ENCODE measurements at places on chromosomes 6 and 20. TPM values are rescaled to one million over a fixed set of nuclear protein-coding genes. Genes with fewer than 3 reads are reported as not detected.

DNA sequence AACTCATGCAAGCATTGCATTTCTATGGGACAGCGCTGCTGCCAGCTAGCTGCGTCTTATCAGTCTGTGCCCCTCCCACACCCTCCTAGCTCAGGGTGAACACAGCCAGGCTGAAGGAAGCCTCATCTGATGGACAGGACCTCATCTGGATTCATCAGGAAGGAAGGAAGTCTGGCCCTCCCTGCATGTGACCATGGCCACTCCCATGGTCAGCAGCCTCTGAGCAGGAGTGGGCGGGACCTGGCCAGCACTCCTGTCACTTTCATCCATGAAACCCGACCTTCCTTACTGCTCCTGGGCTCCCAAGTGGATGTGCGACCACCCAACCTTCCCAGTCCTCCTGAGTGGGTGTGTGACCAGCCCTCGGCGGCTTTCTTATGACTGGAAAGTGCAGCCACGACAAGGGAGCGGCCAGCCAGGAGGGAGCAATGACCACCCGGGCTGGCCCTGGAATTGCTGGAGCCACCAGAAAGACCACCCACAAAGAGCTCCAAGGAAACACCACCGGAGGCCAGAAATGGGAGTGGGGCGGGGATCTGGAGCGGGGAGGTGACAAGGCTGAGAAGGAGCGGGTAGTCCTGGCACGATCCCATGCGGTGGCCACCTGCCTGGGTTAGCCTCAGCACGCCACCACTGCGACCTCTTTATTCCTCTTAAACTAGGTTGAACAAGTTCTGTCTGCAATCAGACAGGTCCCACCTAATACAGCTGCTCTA lies 241.2 kb downstream of the TTLL2 start:
- no peaks in the 10 kb centered on the region for H3K27me3 ChIP-seq
- H3K27ac ChIP-seq = no peak overlapping the region
- no peaks in the 10 kb centered on the region for H3K4me1 ChIP-seq

MAD2L1BP gene
- 39.6 TPM for total RNA-seq

GRCh38 chr6:11364971-11365397 lies 132.5 kb upstream of the NEDD9 start:
- no peaks in the 10 kb centered on the region for H3K36me3 ChIP-seq
- H3K27ac ChIP-seq = no peak overlapping the region
- H3K4me3 ChIP-seq = no peak overlapping the region
- DNase-seq = no peak

DNA sequence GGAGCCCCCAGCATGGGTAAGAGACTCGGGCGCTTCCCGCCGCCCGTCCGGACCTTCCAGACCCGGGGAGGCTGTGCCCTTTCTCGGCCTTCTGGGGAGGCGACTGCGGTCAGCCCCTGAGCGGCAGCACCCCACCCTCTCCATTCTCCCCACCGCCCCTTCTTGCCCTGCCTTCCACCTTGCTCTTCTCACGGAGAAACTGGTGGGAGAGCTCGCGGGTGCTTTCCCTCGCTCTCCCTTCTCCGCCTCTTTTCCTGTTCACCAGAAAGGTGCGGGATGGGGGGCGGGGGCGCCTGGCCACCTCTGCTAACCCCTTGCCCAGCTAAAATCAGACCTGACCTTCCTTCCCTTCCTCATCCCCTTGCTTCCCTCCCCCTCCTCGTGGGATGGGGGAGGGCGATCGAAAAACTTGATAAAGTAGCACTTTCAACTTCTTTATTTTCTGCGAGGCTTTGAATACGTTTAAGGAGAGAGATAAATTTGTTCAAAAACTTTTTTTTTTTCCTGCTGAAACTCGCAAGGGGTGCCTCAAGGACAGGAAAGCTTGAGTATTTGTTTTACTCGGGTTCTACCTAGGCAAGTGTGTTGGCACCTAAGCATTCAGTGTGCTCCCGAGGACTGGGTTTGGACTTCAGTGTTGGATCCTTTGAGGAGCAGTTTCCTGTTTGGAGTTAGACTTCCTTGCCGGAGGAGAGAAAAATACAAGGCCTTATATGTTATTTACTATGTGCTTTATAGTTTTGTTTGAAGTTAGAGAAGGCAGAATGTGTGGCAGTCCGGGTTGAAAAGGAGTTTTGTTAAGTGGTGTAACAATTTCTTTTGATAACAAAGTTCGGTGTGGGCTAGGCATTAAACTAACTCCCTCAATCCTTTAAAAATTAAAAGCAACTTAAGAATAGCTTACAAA lies 897 bp downstream of the CD2AP start:
- peak; percentile 63 for DNase-seq
- H3K27me3 ChIP-seq = no peaks in the 10 kb centered on the region
- H3K27ac ChIP-seq = peak overlapping the region; percentile 98
